ENCODE measurements at places on chromosomes 4 and X.

- no peak for DNase-seq
Observed at GRCh38 chr4:27764526-27764837, 903.8 kb downstream of the STIM2 start.

- no peak for DNase-seq
Observed at GRCh38 chrX:10085223-10085622, 71.6 kb upstream of the CLCN4 start.

DNA sequence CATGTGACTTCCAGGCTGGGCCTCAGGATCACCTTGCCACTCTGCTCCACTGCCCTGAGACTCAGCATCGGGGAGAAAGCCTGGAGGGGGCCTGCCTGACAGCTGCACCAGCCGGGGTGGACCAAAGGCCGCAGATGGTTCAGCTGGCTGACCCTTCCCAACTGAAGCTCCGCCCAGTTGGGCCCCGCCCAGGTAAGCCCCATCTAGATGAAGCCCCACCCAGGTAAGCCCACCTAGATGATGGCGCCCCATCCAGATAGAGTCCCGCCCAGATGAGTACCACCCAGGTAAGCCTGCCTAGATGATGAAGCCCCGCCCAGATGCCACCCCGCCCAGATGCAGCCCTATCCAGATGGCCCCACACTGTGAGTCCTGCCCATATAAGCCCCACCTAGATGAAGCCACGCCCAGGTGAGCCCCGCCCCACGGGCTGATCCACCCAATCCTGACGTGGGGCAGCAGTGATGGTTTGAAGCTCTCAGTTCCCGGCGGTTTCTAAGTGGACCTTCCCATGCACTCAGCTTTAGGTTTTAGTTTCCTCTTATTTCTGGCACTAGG is 10.0 kb downstream of the ZFYVE28 start:
- no peak for DNase-seq

DNA sequence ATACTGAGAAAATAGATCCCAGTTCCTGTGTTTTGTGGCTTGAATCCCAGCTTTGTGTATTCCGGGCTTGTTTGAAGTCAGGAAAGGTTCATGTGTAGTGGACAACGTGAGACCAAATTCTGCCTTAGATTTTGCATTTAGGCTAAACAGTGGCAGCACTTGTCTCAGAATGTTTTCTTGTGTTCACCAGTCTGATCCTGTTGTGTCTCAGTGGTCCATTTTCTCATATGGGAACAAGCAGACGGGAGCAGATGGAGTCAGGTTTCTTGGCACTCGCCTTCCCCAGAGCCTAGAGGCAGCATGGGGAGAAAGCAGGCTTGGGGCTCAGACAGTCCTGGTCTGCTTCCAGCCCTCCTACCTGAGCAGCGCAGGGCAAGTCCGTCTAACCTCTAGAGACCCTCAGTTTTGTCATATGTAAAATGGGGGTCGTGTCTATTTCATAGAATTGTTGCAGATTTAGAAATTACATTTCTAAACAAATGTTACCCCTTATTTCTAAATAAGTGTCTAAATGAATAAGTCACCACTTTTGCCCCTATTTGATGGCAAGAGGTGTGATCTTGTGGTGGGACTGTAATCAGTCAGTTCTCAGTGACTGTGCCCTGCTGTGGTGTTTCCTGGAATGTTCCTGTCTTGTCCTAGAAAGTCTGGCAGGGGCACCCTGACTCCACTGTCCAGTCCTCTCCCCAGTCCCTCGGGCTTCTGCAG is 28.3 kb upstream of the MSANTD1 start:
- DNase-seq = no peak

DNA sequence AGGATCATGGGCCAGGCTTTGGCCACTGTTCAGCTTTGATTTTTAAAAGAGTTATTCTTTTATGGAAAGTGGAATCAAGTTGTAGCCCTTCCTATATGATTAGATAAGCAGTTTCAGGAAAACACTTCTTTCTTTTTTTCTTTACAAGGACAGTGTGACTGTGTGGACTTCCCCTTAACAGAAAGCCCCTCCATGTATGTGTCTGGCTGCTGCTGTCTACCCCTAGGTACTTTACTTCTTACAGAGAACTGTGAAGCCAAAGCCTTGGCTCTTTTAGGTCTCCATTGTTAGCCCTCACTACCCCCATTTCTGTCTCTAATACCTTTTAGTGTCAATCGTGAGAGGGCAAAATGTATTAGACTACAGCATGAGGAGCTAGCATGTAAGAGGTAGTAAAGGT is 19.1 kb downstream of the VSIG1 start:
- no peak for DNase-seq

- no peak for DNase-seq
Observed at GRCh38 chr4:80529026-80529425, 193.5 kb downstream of the CFAP299 start.

DNA sequence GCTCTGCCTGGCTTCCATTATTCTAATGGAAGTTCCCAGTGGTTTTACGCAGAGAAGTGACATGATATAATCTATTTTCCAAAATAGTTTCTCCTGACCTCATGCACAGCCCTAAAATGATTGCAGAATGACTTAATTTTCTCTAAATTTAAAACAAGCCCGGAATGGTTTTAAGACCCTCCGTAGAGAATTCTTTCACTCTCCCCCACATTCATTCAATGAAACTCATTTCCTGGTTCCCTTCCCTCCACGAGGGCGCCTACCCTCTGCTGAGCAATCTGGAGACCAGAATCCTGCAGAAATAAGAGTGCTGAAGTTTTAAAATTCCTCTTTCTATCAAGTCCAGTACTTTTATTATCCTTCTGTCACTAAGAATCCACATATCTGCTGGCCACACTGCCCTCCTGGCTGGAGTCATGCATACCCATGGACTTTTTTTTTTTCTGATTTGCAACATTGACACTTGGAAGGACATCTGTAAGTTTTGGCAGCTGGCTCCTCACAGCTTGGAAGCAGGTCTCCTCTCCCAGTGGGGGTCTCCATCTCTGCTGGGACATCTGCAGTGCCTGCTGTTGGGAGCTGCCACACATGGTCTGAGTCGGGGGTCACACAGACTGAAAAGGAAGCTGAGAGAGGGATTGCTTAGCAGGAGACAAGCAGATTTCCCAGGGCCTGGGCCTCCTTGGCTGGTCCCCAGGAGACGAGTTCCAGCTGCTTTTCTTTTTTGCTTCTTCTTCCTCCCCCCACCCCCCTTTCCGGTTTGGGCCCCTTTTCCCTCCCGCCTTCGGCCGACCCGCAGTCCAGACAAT is 86.1 kb downstream of the SOWAHB start:
- no peak for DNase-seq

GRCh38 chr4:77773101-77773500 is 46.1 kb downstream of the CNOT6L start:
- no peak for DNase-seq

DNA sequence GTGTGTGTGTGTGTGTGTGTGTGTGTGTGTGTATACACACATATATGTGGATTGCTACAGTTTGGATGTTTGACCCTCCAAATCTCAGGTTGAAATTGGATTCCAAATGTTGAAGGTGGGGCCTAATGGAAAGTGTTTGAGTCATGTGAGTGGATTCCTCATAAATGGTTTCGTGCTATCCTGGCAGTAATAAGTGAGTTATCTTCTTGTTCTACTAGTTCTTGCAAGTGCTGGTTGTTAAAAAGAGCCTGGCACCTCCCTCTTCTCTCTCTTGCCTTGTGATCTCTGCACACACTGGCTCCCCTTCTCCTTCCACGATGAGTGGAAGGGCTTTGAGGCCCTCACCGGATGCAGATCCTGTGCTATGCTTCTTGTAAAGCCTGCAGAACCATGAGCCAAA is 344.1 kb downstream of the SH2D1A start:
- no peak for DNase-seq

- no peak for DNase-seq
Observed at GRCh38 chr4:31370866-31371465, 650.8 kb downstream of the PCDH7 start.

DNA sequence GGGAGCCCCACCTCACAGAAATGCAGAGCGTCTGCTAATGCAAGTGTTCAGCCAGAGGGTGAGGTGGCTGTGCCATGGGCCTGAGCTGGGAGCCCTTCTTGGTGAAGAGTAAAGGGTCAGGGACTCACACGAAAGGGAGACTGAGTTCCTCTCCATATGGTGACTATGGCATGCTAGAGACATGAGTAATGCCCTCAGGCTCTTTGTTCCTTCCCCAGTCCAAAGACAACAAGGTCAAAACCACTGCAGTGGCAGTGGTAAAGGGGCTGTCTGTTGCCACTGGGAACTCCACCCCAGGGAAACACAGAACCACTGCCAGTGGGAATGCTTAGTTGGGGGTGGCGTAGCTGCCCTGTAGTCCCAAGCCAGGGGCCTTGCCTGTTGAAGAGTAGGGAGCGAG is 22.4 kb downstream of the RAB40AL start:
- DNase-seq = no peak

GRCh38 chr4:4607336-4608213 is 65.7 kb upstream of the STX18 start:
- no peak for DNase-seq

DNA sequence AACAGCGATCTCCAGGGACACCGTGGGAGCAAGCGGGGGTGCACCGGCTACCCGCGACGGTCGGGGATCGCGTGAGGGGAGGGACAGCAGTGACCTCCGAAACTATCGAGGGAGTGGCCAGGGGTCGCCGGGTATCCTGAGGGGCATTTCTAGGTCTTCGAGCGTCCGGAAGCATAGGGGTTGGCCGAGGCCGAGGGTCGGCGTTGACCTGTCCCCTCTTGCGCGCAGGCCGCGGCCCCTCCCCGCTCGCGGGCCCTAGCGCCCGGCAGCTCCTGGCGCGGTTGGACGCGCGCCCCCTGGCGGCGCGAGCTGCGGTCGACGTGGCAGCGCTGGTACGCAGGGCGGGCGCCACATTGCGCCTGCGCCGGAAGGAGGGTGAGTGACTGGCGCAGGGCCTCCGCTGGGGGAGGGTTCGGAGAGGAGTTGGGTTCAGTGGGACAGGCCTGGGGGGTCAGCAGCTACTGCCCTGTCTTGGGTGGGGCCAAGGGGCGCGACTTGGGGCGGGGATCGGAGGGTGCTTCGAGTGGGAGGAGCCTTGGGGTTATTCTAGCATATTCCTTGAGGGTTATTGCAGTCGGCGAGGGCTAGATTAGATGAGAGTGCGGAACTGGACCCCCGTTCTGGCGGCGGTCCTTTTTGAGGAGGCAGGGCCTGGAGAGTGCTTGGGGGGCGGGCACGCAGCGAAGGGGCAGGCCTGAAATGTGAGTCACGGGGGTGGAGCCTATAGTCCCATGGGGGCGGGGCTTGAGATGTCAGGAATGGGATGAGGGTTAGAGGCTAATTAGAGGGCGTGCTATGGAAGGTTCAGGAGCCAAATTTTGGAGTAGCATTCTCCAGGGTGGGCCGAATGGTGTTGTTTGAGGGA is 1.2 kb downstream of the MAGIX start:
- DNase-seq = no peak

DNA sequence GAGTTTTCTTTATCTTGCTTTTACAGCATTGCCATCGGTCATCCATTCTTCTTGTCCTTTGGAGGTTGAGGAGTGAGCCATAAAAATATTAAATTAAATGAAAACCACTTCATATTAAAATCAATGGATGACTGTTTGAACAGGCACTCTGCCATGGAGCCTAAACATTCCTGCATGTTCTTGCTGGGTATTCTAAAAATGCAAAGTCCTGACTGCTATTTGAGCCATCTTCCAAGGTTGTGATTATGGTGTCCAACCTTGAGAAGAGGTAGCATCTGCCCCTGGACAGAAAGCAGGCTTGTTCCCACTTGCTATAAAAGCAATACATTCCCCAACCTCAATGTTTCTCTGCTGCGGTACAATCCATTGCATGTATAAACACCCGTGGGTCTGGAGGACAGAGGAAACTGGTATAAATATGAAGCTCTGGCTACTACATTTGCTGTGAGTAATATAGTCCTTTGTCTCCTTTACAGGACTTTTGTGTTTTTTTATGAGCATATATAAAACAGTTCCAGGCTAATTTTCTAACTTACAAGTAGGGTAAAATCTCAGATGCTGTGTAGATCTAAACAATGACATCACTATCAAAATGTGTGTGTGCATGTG is 70.9 kb upstream of the FAT4 start:
- no peak for DNase-seq

DNA sequence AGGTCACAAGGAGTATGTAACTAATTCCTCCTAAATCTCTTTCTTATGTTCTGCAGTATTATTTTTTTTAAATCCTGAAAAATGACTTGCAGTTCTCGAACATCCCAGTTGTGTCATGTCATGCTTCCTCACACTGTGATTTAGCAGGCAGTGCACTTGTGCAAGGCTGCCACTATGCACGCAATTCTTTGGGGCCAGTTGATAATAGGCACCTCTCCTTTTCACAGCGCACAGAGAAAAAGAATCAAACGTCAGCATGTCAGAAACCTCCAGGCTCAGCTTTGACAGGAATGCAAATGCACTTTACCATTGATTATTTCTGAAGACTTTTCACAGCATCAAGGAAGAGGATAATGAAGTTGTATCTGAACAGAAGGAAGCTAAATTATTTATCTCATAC is 62.9 kb downstream of the FGF13 start:
- DNase-seq = no peak

GRCh38 chr4:123349421-123350190 is 47.0 kb upstream of the SPRY1 start:
- no peak for DNase-seq

GRCh38 chr4:1469607-1470392 is 63.6 kb upstream of the NKX1-1 start:
- no peak for DNase-seq

DNA sequence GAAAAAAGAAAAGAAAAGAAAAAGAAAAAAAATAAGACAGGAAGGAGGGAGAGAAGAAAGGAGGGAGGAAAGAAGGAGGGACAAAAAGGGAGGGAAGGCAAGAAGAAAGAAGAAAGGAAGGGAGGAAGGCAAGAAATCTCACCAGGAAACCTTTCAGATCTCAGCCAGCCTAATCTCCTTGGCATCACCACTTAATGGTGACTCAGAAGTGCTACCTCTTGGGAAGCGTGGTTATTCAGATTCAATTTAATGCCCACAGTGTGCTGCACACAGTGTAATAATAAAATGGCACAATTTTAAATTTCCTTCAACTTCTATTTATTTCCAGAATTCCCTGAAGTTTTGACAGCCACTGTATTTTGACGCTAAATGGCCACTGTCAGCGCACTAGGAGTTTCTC is 50.3 kb downstream of the DKK2 start:
- no peak for DNase-seq

DNA sequence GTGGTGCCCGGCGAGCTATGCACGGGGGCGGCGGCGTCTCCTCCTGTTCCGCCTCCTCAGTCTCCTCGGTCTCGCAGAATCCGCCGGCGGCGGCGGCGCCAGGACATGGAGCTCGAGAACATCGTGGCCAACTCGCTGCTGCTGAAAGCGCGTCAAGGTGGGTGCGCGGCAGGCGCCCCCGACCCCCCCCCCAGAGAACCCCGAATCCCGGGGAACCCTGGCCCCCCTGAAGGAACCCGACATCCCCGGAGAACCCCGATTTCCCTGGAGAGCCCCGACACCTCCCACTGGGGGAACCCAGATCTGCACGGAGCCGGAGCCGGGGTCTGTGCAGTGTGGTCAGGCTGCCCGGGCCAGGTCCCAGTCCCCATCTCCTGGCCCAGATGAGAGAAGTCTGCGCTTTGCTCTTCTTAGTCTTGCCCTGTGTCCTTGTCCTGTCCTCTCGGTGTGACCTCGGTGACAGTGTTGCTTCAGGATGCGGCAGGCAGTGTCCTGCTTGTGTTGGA is 648 bp downstream of the GRK4 start:
- no peak for DNase-seq

- no peak for DNase-seq
Observed at GRCh38 chrX:153725039-153725831, 579 bp downstream of the ABCD1 start.

- no peak for DNase-seq
Observed at GRCh38 chr4:146398896-146399445, 122.8 kb downstream of the SLC10A7 start.

GRCh38 chr4:26349496-26349895 is 28.7 kb downstream of the RBPJ start:
- no peak for DNase-seq

GRCh38 chr4:142549248-142549647 is 296.9 kb downstream of the INPP4B start:
- DNase-seq = no peak

Measured in activated CD8-positive, alpha-beta memory T cell treated with anti-CD3 and anti-CD28 coated beads for 48 hours (primary cell).